ENCODE measurements at places on chromosomes 12 and 14.
A peak's percentile ranks its signal among the peaks of the same experiment; 100 is the strongest.

- no peak for DNase-seq
Measured at GRCh38 chr14:63276016-63276415, 42.7 kb downstream of the GPHB5 start.

DNA sequence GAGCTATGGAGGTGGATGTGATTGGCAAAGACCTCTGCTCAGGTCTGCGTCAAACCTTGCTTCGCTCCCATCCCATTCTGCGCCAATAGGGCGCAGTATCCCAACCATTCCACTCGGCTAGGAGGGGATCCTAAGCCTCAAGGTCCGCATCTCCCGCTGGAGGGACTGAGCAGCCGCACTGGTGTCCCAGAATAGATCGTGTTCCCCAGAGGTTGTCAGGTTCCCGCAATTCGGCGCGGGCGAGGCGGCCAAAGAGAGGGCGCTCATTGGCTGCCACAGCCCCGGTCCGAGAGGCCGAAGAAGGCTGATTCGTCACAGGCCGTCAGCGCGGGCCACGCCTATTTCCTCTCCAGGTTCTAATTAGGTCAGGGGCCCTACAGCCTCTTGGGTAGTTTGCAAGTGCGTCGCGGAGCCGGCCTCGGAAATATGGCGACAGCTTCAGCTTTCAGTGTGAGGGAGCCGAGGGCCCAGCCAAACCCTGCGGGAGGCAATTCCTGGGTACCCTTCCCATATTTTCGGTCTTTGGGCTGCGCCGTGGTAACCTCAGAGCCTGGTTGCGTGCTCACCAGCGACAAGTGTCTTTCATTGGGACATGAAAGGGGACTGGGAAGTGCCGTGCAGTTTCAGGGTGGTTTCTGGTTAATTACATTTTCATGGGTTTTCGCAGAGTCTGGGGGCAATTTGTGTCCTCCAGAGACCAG, 5.0 kb downstream of the OR10AD1 start:
- DNase-seq = peak; percentile 92

- peak; percentile 78 for DNase-seq
Measured at GRCh38 chr12:123942238-123942653, 30.4 kb downstream of the CCDC92 start.

DNA sequence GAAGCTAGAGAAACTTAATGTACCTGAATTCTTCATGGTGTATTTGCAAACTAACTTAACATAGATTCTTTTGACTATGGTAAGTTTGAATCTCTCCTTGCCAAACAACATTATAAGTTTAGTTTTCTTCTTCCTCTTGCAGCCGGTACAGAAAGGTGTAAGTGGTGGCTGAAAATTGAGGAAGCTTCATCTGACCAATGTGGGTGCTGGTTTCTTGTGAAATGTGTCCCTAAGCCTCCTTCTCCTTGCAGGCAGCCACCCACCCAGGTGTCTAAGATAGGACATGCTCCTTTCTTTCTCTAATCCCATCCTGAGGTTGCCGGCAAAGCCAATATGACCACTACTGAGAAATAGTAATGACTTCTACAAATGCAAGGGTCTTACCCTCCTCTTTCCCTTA, 20.6 kb downstream of the GSG1 start:
- DNase-seq = no peak

- no peak for DNase-seq
Measured at GRCh38 chr12:93042684-93043083, 113.6 kb upstream of the EEA1 start.

DNA sequence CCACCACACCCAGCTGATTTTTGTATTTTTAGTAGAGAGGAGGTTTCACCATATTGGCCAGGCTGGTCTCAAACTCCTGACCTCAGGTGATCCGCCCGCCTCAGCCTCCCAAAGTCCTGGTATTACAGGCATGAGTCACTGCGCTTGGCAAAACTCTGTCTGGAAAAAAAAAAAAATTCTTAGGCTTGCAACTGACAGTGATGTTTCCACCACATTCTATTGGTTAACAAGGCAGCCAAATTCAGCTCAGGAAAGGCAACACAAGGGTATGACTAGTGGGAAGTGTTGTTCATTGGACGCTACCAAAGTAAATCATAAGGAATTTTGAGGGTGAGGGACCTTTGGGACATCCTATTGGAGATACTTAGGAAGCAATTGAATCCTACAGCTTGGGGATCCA, 2.9 kb upstream of the SBNO1 start:
- no peak for DNase-seq

- no peak for DNase-seq
Measured at GRCh38 chr12:124218243-124218560, 76.7 kb upstream of the RFLNA start.

DNA sequence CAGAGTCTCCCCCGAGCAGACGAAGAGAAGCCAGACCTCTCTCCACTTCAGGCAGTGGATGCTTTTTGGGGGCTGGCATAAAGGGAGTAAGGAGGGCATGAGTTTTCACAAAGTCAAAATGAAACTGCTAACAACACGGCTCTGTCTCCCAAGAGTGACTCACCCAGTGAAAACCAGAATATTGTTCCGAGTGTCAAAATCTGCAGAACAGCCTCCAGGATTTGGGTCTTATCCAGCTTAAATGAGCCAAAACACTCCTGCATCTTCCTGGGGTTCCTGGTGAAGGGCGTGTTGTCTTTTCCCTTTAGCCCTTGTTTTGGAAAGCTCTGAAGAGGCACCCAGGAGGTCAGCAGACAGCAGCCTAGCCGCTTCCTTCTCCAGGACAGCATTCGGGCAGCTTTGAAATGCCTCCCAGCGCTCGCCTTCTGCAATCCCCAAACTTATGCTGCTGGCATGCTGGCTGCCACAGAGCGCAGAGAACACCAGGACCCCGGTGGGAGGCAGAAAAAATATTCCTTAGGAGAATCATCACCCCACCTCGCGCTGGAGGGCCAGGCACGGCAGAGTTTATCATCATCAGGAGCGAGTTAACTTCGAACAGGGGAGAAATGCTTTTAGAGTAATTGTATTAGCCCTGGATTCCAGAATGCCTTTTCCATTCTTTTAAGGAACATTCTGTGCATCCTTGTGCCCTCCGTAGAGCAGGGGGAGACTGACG, 117.7 kb upstream of the NCOR2 start:
- DNase-seq = peak; percentile 76

- DNase-seq = no peak
Measured at GRCh38 chr12:57760347-57760982, 5.6 kb downstream of the MARCHF9 start.

DNA sequence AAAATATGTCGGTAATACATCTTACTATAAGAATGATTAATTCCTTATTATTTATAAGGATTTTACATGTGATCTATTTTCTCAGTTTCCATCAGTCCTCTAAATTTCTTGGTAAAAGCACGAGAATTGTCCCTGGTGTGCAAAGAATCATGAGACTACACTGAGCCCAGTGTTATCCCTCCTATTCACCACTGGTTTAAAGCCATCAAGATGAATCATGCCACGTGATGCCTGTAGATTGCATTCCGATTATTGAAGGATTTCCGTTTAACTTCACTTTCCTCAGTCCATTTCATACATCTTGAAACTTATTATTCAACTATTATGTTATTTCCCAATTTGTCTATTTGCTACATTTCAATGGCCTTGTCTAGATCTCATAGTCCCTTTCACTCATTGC, 601.9 kb downstream of the GALC start:
- DNase-seq = no peak
